IMR-90 (cell line): ENCODE measurements at places on chromosomes 13 and 19. TPM values are rescaled to one million over a fixed set of nuclear protein-coding genes. Genes with fewer than 3 reads are reported as not detected.

GRCh38 chr19:20661150-20661819, at the start of gene ZNF626:
ZNF626 (minus strand) TSS chr19:20661571; CDS start chr19:20661446, 125 bp downstream.
- peak; percentile 94 for DNase-seq

DNA sequence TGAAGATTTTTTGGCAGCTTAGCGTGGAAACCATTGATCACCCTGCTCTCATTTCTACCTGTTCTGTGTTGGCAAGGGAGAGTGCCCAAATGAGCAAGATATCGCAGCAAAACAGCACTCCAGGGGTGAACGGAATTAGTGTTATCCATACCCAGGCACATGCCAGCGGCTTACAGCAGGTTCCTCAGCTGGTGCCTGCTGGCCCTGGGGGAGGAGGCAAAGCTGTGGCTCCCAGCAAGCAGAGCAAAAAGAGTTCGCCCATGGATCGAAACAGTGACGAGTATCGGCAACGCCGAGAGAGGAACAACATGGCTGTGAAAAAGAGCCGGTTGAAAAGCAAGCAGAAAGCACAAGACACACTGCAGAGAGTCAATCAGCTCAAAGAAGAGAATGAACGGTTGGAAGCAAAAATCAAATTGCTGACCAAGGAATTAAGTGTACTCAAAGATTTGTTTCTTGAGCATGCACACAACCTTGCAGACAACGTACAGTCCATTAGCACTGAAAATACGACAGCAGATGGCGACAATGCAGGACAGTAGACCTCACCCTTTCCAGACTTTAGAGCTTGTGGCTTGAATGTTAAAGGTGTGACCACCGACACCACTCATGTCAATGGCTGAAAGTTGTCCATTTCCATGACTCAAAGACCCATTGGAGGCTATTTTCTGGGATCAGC, 5.8 kb downstream of the CEBPG start:
- DNase-seq = no peak

The ZNF813 gene
- 0.40 and 0.82 TPM in 2 replicates for polyA plus RNA-seq

DNA sequence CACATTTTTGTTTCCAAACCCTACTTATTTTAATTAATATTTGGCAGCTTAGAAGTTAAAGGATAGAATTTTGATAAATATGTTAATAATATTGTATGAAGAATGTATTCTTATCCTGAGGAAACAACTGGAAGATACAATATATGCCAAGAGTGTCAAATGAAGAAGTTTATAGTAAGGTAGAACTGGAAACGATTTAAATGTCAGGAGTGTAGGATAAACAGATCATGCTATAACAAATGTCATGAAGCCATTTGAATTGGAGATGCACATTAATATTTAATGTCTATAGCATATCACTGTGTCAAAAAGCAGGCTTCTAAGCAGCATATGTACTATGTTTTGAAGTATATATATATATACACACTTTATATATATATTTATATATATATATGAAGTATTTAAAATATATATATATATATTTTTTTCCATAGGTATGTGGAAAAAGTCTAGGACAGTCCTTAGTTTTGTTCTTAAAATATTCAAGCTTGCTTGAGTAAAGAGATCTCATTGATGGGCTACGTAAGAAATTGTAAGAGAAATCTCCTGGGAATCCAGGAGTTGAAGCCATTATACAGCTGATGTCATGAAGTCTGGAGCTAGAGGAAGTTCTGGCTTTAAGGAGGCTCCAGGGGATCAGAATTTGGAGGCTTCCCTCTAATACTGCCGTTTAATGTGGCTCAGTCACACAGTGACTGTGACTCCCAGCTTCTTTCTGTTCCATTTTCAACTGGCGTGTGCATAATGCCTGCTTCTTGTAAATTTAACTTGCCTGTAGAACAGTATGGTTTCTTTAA, 79.9 kb upstream of the MYCBP2 start:
- no peak for DNase-seq

The IGFL1 gene
- polyA plus RNA-seq = not detected in 2 replicates

The GAPDHS gene
- not detected in 2 replicates for polyA plus RNA-seq

The GADD45GIP1 gene
- 42.4 and 64.7 TPM in 2 replicates for polyA plus RNA-seq

DNA sequence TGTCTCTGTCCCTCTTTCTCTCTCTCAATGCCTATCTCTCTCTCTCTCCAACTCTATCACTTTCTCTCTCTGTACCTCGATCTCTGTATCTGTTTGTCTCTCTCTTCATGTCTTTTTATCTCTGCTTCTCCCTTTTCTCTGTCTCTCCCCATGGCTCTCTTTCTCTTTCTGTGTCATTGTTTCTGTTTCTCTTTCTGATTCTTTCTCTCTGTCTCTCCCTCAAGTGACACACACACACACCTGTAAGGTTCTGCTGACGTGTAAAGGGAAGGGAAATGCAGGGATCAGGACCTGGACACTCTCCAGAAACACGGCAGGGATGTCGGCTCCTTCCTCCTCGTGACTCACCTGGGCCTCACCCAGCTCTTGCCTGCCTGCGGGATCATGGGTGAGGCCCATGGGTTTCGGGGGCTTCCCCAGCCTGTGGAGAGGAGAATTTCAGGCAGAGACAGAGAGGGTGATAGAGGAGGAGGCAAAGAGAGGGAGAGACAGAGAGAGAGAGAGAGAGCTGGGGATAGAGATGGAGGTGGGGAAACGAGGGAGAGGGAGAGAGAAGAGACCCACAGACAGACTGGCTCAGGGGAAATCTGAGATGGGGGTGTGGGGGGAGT, 5.4 kb upstream of the PLAUR start:
- peak; percentile 78 for DNase-seq

DNA sequence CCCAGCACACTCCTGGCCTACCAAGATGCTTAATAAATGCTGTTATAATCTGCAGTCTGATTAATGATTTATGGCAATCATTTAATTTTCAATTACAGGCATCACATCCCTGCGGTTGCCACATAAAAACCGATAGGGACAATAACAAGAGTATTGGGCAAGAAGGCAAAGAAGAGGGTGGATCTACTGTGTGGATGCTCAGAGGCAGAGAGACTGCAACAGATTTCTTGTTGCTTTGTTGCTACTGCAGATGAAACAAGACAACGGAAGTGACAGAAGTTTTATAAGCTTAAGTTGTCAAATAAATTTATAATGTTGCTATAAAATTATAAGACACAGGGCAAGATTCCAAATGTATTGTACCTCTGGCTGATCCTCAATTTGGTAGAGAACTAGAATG, 154.8 kb downstream of the ABCC4 start:
- DNase-seq = no peak

- peak; percentile 80 for DNase-seq
Observed at GRCh38 chr19:1173845-1174809, at the start of gene SBNO2. SBNO2 (minus strand) TSS chr19:1174268; CDS start chr19:1154276, 19,992 bp downstream.

GRCh38 chr13:30808600-30808999, 73.3 kb downstream of the ALOX5AP start:
- DNase-seq = no peak

The PSMD8 gene
- 475 and 538 TPM in 2 replicates for polyA plus RNA-seq

The SSC5D gene
- polyA plus RNA-seq = 14.1 and 19.1 TPM in 2 replicates

- no peak for DNase-seq
Observed at GRCh38 chr13:80462037-80462436, 121.1 kb upstream of the SPRY2 start.

- DNase-seq = no peak
Observed at GRCh38 chr13:94711561-94712286, 621 bp downstream of the SOX21 start.

GRCh38 chr19:24059563-24060295, 27.3 kb upstream of the ZNF254 start:
- DNase-seq = no peak

DNA sequence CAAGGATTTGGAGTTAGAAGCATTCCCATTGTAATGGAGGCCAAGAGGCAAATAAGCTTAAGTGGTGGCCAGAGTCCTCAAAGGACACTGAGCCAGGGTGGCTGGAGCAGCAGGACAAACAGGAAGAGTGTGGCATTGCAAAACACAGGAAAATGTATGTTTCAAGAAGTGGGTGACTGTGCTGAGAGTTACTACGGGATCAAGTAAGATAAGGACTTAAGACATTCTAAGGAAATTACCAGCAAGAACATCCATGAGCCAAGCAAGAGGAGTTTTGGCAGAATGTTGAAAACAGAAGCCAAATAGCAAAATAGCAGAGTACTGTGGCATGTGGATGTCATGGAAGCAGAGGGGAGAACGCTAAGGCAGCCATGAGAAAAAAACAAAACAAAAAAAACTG, 104.2 kb downstream of the RAP2A start:
- no peak for DNase-seq

- peak; percentile 11 for DNase-seq
Observed at GRCh38 chr13:23175920-23176319, 4.9 kb upstream of the SGCG start.

The RFPL4A gene
- polyA plus RNA-seq = 0.07 TPM in 1 of 2 replicates, not detected in the other

The APOC4 gene
- not detected in 2 replicates for polyA plus RNA-seq

DNA sequence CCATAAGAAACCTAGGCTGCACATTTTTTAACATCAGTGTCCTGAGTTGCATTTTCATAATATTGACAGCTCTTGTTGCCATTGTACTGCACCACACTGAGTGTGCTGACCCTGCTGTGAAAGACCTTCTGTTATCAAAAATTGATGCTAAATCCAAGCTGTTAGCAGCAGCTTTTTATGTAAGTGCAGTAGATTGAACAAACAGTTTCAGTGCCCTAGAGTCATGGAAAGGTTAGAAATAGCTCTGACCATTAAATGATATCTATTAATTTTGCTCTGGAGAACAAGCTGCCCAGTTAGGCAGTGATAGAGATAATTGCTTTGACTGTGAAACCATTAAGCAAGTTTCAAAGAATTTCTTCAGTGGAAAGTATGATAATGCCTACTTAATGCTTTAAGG, 1289.2 kb upstream of the PCDH20 start:
- DNase-seq = no peak

The SOHLH2 gene
- polyA plus RNA-seq = 0.06 and 0.17 TPM in 2 replicates

DNA sequence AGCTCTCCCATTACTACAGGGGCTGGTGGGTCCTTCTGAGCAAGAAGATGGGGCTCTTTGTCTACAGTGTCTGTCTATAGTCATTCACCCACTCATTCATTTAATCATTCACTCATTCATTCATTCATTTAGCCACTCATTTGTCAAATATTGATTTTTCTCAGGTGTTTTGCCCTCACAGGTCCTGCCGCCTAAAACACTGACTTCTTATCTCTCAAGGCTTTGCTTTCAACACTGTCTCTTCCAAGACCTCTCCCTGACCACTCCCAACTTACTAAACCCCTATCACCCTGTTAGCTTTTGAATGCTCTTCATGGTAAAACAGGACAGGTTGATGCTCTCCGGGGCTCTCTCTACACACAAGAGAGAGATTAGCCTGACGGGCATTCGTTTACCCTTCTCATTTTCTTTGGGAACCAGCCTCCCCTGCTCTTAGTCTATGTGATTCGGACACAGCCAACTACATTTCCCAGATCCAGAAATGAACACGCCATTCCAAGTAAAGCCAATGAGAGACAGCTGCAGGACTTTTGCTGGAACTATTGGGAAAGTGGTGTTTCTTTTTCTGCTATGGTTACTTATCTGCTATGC, 22.7 kb downstream of the FAM187B start:
- DNase-seq = no peak

GRCh38 chr13:49411353-49411752, 32.5 kb downstream of the CAB39L start:
- DNase-seq = no peak

- DNase-seq = no peak
Observed at GRCh38 chr13:61286148-61286745, 129.4 kb downstream of the PCDH20 start.

The SLC15A1 gene
- not detected in 2 replicates for polyA plus RNA-seq

DNA sequence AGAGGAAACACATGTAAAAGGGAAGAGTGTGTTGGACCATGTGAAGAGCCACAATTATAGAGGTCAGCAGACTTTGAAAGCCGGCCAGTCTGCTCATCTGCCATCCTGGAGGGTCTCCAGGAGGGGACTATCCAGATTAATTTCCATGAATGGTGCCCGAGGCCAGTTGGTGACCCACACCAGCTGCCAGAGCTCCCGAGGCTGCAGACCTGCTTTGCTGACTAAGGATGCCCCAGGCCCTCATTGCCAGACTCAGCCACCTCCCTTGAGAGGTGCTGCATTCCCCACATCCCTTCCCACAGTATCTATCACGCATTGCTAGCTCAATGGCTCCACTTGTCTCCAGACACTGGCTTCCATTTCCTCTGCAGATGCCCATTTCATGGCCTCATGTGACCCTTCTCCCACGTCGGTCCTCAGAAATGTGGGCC, 110.3 kb downstream of the NALCN start:
- DNase-seq = no peak

The MEIOSIN gene
- not detected in 2 replicates for polyA plus RNA-seq

- DNase-seq = no peak
Observed at GRCh38 chr19:8333767-8334457, 9.2 kb downstream of the KANK3 start.

GRCh38 chr19:43315851-43316250, 37.6 kb upstream of the CD177 start:
- no peak for DNase-seq

The SLAIN1 gene
- polyA plus RNA-seq = 0.07 and 0.29 TPM in 2 replicates

The TNPO2 gene
- 77.2 and 82.3 TPM in 2 replicates for polyA plus RNA-seq

The RAX2 gene
- not detected in 2 replicates for polyA plus RNA-seq
